Temporal lobe (tissue), 4 donors: ENCODE measurements at places on chromosomes 11 and 22. TPM values are rescaled to one million over a fixed set of nuclear protein-coding genes. Genes with fewer than 3 reads are reported as not detected.

PAMR1 gene
- total RNA-seq = 2.0 TPM

RAB39A gene
- 32.7 TPM for total RNA-seq

KLHDC7B gene
- total RNA-seq = not detected

FAM83F gene
- total RNA-seq = 0.25 TPM

SWAP70 gene
- total RNA-seq = 9.8 TPM

FXYD2 gene
- total RNA-seq = 0.49 TPM

DNAJB13 gene
- total RNA-seq = 0.25 TPM

KDM4D gene
- total RNA-seq = 1.7 TPM

H19 gene
- total RNA-seq = 6.6 TPM

OR52A1 gene
- total RNA-seq = not detected

CPT1B gene
- total RNA-seq = 3.4 TPM

BTG4 gene
- total RNA-seq = not detected

RAB3IL1 gene
- 3.7 TPM for total RNA-seq
